ENCODE measurements at places on chromosomes 5 and 9.
A peak's percentile ranks its signal among the peaks of the same experiment; 100 is the strongest.

- peak; percentile 16 for DNase-seq
Observed at GRCh38 chr5:78320401-78320800, 25.9 kb upstream of the AP3B1 start.

DNA sequence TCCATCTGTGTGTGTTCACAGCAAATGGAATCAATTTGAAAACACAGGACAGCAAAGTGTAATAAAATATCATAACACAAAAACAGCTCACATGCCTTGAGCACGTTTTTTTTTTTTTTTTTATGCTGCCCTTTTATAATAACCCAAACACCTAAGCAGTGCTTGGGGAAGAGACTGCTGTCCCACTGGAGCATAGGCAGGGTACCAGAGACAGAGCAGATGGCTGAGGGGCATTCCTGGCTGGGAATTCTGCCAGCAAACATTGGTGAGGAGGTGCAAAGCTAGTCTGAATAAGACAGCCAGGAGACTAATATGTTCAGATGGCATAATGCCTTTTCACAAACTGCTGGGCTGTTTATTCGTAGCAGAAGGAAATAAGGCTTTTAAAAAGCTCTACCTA is 58.1 kb upstream of the SV2C start:
- DNase-seq, result no peak

DNA sequence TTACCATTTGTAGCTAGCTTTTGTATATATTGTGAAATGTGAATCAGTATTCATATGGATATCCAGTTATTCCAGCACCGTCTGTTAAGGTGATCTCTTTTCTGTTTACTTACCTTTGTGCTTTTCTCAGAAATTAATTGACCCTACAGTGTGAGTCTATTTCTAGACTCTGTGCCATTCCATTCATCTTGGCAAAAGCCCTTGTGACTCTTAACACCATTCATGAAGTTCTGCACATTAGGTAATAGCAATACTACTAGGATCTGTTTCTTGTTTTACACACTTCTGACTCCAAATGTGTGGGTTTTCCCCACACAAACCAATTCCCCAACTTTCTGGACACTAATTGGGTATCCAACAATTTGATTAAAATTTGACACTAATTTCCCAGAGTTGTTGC is 40.4 kb downstream of the SLC12A2 start:
- no peak for DNase-seq

GRCh38 chr9:98146101-98146991 is 27.3 kb upstream of the TRIM14 start:
- DNase-seq, result no peak

DNA sequence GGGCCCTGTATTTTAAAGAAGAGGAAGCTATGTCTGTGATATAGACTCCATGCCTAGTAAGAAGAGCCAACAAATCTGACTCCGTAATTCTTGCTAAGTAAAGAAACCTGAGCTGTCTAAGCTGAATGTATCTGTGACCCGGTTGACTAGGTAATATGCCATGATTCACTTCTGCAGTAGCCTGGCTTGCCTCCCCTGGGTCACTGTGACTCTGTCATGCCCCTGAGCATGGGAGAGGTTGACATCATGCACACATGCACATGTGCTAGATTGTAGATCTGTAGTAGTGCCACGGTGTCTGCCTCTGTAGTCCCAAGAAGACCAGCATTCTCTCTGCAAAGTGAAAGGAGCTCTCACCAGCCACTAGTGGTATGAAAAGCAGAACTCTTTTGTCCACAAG is 9.1 kb downstream of the SLC22A5 start:
- no peak for DNase-seq

- DNase-seq, result no peak
Observed at GRCh38 chr5:103829585-103829984, 267.0 kb upstream of the NUDT12 start.
